ENCODE measurements at places on chromosomes 13 and 19.

GRCh38 chr13:37109051-37109678 lies 3.7 kb upstream of the CSNK1A1L start:
- no peak for DNase-seq

DNA sequence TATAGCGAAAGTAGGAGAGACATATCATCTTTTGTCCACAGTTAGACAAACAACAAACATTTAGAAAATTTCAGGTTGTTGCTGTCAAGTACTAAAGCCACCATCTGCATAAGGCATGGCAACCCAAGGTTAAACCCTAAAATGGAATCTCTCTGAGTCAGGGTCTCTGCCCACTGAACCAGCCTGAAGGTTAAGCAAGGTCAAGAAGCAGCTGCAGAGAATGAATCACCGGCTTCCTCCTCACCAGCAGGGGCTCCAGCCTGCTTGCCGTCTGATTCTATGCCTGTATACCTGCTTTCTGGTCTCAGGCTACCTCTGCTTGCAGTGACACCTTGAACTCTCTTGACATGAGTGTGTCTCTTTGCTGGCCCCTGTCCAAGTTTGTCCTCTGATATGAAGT lies 726.2 kb upstream of the SGCG start:
- DNase-seq: no peak

DNA sequence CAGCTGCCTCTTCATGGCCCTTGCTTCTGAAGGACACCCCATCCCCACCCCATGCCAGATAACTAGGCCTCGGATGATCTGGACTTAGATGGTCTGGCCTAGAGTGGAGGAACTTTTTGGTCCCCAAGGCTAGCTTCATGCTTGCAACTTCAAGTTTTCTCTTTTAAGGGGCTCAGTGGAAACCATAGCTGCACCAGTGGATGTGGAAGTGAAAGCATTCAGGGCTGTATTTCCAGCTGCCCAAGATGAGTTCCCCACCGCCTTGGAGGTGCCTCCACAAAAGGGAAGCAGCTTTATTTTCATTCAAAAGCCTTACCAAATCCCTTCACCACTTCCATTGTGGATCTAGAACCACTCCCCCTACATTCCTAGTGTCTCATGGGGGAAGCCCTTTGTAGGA lies 17.6 kb upstream of the GSX1 start:
- DNase-seq: no peak

DNA sequence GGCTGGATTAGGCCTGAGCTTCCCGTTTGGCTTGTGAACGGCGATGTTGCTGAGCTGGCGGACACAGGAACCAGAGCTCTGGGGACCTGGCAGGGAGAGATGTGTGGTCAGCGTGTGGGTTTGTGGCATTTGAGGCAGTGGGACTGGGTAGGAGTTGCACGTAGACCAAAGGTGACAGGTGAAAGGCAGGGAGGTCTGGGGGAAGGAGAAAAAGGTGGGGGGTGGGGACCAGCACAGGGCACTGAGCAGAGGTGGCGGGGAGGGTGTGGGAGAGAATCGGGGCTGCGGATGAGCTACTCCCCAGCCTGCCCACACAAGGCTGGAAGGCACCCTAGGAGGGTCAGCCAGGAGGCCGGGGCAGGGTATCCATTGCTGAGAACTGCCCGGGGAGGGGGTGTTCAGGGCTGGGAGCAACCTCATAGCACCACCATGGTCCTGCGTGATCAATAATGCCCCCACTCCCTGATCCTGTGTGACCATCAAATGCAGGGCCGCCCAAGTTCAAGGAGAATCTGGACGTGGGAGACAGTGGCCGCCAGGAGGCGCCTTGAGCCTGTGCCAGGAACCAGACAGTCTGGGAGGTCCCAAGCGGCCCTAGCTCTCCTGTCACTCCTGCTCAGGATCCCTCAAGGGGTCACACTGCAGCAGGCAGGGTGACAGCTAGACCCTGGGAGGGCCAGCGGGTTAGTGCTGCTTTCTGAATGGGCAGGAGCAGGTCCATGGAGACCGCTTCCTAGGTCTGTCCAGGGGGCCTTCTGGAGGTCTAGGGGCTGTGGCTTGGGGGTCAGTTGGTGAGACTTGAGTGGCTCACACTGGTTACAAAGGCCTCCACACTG lies 12.8 kb upstream of the SELENOW start:
- DNase-seq: peak; percentile 79

- no peak for DNase-seq
Observed at GRCh38 chr13:93080587-93080986, 146.0 kb upstream of the GPC6 start.

- DNase-seq: no peak
Observed at GRCh38 chr19:10112037-10112761, 706 bp downstream of the P2RY11 start.

DNA sequence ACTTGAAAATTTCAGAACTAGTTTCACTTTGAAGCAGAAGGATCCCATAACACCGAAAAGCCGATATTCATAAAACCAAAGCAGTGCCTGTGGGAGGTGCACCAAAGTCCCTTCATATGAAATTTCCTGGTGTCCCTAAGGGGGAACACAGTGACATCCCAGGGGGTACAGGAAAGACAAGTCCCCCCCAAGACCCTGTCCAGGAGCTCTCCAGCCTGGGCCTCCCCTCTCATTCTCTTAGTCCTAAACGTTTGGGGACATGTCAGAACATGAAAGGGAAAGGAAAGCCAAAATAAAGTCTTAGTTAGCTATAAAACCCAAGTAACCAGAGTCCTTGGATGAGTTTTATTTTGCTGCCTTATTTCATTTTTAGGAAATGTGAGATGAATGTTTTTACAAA lies 56.6 kb downstream of the MRPL57 start:
- no peak for DNase-seq

GRCh38 chr13:107803822-107804495 lies 411.4 kb downstream of the LIG4 start:
- DNase-seq: no peak

GRCh38 chr13:92459306-92459705 lies 767.3 kb upstream of the GPC6 start:
- DNase-seq: no peak

DNA sequence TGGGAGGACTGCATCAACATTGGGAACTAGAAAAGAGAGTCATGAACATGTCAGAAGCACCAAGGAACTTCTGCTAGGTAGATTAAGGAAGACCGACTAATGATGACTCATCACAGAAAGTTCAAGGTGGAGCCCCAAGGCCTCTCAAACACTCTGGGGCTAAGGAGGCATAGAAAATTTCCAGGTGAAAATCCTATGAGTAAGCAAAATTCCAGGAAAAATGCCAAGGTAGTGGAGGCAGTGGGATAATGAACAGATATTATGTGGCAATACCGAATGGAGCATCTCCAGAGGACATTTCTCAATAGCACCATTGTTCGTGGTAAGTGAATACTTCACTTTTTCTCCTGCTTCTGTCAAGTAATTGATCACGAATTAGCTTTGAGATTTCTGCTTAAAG lies 336.5 kb downstream of the MZT1 start:
- DNase-seq: no peak

DNA sequence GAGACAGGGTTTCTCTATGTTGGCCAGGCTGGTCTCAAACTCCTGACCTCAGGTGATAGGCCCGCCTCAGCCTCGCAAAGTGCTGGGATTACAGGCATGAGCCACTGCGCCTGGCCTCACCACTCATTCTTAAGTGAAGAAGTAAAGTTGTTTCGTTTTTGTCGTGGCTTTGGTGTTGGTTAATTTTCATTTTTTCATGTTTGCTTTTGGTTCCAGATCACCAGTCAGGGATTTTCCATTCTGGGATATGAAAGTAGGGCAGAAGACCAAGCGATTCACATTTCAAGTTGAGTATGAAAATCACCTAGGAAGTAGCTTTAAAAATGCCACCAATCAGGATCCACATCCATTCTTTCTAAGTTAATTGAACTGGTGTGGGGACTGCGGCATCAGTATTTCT lies 289.9 kb downstream of the DIAPH3 start:
- DNase-seq: no peak

DNA sequence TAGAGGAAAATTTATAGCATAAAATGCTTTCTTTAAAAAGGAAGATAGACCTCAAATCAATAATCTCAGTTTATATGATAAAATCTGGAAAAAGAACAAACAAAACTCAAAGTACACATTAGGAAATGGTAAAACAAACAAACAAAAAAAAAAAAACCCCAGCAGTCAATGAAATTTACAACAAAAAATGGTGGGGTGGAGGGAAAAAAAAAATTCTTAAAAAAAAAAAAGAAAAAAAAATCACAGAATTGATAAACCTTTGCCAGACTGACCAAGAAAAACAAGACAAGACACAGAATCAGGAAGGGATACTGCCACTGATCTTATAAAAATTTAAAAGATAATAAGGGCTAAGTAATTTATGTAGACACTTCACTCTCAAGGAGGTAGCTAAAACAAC lies 11.2 kb downstream of the TUBGCP3 start:
- no peak for DNase-seq

DNA sequence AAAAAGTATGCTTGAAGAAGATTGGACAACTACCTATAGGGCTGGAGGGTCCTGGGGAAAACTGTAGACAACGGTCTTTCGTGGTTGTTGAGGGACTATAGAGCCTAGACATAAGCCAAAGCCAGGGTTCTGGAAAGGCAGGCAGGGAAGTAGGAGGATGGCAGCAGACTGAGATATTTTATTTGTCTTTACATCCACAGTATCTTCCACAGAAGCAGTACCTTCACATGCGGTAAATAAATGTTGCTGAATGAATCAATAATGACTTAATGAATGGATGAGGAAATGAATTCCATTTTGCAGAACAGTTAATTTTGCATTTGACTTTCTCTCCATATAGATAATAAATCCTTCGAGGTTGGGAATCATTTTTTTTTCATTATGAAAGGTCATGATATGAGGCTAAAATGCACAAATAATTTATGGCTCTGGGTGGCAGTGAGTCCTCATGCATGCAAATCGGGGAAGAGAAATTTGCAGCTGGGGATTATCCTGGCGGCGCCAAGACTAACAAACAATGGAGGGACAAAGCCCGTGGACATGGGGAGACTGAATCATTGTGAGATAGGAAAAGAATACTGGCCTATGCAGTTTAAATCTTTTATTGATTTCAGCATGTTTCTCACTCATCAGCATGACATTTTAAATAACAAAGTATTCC lies 102.0 kb downstream of the ERCC5 start:
- DNase-seq: peak; percentile 77
